ENCODE measurements at places on chromosomes 11 and 22.

DNA sequence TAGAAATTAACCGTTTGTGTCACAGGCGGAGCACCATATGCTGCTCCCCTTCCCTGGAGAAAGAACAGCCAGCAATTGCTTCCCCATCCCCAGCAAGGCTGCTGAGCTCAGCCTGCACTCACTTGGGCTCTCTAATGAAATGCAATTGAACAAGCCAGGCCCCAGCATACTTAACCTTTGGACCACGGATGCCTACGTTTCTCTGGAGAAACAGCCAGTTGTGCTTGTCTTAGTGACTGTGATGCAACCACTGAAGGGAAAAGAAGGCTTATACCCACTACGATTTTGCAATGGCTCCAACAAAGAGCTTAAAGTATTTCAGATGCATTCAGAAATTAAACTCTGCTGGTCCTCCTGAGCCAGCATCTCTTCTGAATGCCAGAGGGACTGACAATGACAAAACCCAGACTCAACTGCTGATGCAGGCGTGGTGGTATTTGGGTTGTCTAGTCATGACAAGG is 51.3 kb upstream of the SESN3 start:
- peak; percentile 14 for DNase-seq

DNA sequence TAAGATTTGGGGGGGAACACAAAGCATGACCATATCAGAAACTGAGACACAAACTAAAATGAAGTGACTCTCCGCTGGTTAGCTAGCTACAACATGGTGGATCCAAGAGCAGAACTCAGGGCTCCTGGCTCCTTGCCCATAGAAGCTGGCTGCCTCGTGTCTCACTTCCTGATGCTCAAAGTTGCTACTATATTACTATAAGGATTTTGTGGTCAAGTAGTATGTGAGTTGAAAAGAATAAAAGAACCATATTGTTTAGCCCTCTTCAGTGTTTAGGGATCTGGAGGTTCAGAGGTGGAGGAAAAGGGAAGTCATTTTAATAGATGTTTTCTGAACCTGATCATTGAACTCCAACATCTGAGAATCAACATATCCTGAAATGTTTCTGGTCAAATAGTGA is 16.9 kb upstream of the SIK2 start:
- DNase-seq: no peak

GRCh38 chr11:69000831-69001242 is 12.2 kb downstream of the MRGPRF start:
- DNase-seq: peak; percentile 88

- DNase-seq: peak; percentile 87
Observed at GRCh38 chr22:41290262-41291221, 4.6 kb upstream of the RANGAP1 start.

DNA sequence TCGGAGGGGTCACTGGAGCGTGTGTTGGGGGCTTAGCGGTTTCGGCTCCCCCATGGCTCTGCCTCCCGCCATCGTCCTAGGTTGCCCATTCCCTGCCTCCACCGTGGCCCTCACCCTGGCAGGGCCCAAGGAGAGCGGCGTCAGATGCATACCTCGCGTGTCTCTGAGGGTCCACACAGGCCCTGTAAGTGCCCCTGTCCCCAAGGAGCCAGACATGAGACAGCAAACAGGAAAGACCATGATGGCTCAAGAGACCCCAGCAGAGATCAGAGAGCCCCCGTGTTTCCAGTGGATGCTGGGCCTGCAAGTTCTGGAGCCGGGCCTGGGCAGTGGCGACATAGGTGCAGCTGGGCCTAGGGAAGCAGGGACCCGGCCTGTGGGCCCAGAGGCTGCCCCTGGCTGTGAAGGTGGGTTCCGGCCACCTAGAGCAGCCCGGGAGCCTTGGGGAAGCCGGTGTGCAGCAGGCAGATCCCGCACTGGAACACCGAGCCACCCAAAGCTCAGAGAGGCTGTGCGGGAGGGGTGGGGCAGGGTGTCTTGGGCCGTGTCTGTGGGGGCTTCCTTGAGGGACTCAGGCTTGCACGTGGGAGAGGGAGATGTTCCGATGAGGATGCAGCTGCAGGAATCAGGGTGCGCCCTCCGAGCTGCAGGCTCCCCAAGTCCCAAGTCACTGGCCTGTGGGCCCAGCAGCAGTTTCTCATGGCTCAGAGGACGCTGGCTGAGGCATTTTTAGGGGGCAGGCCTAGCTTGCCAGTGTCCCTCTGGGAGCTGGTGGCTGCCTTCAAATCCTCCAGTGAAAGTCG is 126.4 kb downstream of the KCNQ1OT1 start:
- no peak for DNase-seq

DNA sequence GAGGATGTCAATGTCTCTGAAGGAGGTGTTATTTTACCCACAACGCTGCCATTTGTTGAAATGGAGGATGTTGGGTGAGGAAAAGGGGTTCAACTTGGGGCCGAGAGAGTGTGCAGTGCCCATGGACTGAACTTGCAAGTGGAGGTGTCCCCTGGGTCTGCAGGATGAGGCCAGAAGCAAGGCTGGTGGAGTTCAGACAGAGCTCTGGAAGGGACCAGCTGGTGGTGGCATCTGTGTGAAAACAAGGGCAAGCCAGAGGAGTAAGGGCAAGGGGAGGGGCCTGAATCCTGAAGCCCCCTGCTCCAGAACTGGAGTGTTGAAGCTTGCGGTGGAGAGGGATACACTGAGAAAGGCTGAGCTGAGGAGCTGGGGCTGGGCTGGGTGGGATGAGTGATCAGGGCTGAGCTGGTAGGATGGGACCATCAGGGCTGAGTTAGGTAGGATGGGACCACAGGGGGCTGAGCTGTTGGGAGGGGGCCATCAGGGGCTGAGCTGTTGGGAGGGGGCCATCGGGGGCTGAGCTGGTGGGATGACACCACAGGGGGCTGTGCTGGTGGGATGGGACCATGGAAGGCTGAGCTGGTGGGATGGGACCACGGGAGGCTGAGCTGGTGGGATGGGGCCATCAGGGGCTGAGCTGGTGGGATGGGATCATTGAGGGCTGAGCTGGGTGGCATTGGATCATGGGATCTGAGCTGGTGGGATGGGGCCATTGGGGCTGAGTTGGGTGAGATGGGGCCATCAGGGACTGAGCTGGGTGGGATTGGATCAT is 13.4 kb upstream of the CTSD start:
- DNase-seq: no peak

GRCh38 chr22:45649809-45650208 is 21.8 kb upstream of the ATXN10 start:
- no peak for DNase-seq

All from GM03348 (cell line).